ENCODE measurements at places on chromosomes 2 and 18. TPM values are rescaled to one million over a fixed set of nuclear protein-coding genes. Genes with fewer than 3 reads are reported as not detected.

Gene KIF5C
- total RNA-seq, result 25.4 TPM

Gene DQX1
- 0.91 TPM for total RNA-seq

Gene FECH
- total RNA-seq, result 31.8 TPM

Gene CXCR1
- total RNA-seq, result not detected

Gene WIPF1
- 346 TPM for total RNA-seq

Gene RFX8
- 0.11 TPM for total RNA-seq

Gene LRATD1
- total RNA-seq, result not detected

Gene CCL20
- total RNA-seq, result 6.0 TPM

Gene REG3G
- not detected for total RNA-seq

Gene TET3
- 15.0 TPM for total RNA-seq

Gene SAG
- not detected for total RNA-seq

Gene PLGLB1
- 2.0 TPM for total RNA-seq

Gene HEATR5B
- 18.2 TPM for total RNA-seq

Gene EPB41L3
- total RNA-seq, result not detected

Gene QPCT
- total RNA-seq, result 5.5 TPM

Gene NDC80
- 57.3 TPM for total RNA-seq

Gene CCDC148
- not detected for total RNA-seq

Gene ATP5MC3
- 458 TPM for total RNA-seq
